ENCODE measurements at places on chromosomes 6 and 20.

GRCh38 chr6:95420792-95421191 is 156.5 kb upstream of the MANEA start:
- DNase-seq: no peak

DNA sequence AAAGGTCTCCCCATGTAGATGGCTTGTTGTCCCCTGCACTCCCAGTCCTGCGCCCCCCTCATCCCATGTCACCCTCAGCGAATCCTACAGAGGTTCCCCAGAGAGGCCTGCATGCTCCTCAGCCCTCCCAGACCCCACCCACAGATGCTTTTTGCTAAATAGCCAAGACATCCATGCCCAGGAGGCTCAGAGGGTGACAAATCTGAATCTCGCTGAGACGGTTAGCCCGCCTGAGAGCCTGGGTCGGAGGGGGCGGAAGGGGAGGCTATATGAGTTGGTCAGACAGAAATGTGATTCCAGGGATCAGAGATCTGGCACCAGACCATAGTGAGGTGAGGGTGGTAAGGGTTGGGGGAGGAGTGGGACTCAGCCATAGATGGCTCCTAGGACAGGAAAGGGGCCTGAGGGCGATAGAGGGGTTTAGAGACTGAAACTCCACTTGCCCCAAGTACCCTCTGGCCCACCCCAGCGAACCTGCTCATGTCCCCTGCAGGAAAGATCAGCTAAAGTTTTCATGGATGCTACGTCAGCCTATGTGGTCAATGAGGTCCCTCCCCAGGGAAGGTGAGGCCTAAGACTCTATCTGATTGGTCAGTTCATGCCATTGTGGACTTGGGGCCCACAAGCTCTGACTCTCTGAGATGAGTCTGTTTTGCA is 33.2 kb downstream of the TFEB start:
- no peak for DNase-seq

DNA sequence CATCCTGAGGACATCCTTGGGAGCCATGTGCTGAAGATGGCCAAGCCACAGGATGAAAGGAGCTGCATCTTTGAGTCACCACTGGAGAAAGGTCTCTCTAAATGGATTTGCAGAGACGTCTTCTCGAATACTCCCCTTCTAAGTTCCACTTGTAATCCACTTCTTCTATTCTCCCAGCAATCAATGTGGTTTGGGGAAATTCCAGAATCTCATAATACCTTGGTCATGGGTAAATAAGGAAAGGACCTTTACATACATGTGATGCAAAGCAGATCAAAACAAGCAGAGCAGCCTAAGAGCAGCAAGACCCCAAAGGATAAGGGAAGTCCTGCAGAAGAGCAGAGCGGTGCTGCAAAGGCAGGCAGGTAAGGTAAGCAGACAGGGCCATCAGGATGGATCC is 35.3 kb downstream of the TRIM38 start:
- no peak for DNase-seq

DNA sequence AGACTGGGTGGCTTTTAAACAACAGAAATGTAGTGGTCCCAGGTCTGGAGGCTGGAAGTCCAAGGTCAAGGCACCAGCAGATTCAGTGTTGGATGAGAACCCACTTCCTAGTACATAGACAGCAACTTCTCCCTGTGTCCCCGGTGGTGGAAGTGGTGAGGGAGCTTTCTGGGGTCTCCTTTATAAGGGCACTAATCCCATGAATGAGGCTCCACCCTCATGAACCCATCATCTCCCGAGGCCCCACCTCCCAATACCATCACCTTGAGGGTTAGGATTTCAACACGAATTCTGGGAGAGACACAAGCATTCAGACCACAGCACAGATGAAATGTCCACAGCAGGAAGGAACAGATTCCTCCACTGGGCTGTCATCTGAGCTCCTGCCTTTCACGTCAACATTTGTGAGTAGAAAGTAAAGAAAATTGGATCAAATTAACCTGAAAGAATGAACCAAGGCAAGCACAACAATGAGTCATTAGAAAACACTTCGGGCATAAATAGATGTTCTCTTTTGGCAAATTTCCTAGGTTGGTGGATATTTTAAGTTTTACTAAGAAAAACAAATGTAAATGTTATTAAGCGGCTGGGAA is 130.7 kb downstream of the RNASET2 start:
- DNase-seq: no peak

DNA sequence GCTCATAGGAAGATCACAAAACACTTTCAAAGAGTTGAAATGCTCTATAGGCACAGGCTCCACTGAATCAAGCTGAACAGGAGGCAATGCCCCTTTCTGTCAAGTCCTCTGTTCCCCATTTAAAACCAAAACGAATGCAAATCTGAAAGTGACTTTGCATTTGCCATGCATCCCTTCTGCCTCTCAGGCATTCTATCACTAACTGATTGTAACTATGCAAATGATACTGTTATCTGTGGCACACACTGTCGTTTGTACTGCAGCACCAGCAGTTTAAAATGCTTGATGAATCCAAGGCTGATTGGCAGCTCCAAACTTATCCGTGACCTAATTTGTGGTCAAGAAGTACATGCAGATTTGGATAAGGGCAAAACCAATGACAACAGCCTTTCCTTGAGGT is 1067.5 kb upstream of the MAP3K7 start:
- DNase-seq: no peak

- DNase-seq: no peak
These were observed 43.0 kb downstream of the NTSR1 start for GRCh38 chr20:62751551-62752150.

DNA sequence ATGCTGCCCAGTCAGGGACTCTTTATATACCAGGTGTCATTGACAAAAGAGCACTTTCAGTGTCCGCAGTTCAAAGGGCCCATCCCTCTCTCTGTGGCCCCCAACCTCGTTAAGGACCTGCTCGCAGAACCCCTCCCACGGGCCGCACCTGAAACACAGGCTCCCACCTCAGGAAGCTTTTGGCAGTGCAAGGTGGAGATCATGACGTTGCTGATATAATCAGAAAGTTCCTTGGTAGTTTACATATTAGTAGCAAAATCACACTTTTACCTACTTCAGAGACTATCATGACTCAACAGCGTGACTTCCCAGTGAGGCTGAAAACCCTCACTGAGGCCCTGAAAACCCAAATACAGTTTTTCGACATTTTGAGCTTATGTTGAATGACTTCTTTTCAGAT is 4.1 kb downstream of the TTLL2 start:
- no peak for DNase-seq

DNA sequence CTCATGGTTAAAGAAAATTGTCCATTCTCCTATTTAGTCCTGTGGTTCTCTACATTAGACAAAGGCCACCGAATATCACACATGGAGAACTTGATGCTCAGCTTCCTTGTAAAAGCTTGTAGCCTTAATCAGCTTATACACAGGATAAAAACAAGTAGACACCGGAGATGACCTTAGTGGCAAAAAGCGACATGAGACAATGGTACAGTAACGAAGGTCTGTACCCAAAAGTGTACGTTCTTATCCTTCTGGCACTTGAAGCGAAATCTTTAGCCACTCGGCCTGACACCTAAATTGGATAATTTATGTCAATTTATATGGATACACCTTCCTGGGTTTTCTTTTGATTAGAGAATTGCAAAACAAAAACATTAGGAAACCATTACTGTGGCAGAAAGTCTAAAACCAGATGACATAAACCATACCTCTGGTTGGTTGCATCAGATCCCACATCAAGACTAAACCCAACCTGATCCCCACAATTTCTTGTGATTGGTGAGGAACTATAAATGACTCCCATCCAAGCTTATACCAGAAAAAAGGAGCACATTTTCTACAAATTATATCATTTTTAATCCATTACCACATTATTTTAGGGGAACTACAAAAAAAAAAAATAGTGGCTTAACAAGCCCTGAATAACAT is 6.1 kb downstream of the RBM39 start:
- no peak for DNase-seq

DNA sequence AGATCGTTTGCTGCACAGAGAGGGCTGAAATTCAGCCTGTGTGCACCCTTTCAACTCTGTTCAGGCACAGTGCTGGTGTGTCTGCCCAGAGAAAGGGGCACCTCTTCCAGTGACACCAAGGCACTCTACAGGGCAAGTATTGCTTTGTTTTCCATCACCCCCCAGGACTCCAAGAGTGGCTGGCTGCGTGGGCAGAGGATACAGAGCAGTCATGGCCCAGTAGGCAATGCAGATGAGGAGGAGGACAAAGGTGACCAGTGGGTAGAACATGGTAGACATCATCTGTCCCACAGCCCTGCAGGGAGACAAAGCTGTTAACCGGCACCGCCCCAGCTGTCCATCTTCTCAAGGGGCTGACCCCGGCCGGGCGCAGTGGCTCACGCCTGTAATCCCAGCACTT is 6.7 kb upstream of the NEU1 start:
- no peak for DNase-seq

GRCh38 chr6:168122521-168122920 is 43.5 kb upstream of the FRMD1 start:
- no peak for DNase-seq

DNA sequence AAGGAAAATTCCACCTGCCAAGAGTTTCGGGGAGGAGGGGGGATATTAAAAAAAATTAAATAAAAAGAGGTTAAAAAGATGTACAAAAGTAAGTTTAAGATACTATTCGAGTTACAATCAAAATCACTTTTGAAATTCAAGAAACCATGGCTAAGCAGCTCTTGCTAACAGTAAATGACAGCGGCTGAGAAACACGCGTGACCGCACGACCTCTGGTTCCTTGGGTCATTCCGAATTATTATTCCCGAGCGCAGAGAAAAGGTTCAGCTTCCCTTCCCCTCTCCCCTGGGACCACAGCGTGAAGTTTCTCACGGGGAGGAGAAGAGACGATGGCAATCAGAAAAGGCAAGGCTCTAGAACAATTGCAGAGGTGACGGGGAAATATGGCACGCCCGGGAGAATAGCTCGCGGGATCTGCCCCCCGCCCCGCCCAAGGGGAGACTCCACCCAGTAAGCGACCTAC is 496 bp downstream of the TMEM242 start:
- DNase-seq: no peak

GRCh38 chr6:142927904-142928303 is 17.1 kb downstream of the HIVEP2 start:
- DNase-seq: no peak

- DNase-seq: no peak
These were observed 264.8 kb downstream of the THBS2 start for GRCh38 chr6:168988801-168989200.

GRCh38 chr6:82245376-82245775 is 2.2 kb downstream of the IBTK start:
- no peak for DNase-seq

- no peak for DNase-seq
These were observed 138.0 kb upstream of the MCHR2 start for GRCh38 chr6:100132005-100132404.

DNA sequence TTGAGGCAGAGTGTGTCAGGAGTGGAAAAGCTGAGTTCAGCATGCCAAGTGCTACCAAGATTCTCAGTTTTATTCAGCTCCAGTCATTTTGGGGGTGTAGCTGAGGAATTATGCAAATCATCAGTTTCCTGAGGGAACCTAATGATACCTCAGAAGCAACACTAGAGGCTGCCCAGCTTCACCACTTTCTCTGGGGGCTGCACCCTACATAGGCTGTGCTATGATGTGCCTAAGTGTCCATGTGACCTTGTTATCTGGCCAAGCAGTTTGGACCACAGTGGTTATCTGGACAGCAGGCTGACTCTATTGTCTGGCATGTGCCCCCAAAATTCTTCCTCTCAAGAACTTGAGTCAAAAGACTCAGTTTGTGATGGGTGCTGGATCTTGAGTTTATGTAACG is 374.6 kb upstream of the SYNCRIP start:
- no peak for DNase-seq

DNA sequence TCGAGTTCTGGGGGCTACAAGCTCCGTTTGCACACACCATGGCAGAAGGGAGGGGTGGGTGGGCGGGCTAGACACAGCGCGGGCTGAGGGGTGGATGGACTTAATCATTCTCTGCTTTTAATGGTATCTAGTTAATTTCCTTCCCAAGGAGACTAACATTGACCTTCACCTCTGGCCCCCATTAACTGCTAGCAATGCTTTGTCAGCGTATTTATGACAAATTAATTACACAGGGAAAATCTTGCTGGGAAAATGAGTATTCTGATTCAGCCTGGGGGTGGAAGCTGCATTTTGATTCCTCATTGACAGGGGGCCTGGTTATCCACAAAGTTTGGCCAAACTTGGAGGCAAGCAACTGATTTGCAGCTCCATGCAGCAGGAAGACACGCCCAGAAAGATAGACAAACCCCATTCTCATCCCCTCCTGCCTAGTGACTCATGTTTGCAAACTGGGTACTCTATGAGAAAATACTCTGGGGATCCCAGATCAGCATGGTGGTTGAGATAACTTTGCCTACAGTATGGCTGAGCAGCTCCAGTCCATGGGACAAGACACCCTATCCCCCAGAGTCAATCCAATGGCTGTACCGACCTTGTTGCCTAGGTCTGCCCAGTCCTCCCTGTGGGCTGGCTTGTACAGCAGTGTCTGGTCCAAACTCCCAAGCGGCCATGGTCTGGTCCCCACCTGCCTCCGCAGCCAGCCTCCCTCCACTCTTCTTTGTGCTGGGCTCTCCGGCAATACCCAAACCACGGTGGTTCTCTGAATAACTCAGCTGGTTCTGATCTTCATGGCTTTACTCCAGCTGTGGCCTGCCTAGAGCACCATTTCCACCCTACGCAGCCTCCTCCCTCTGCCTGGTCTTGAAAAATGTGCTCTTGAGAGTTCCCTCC is 19.7 kb downstream of the ZBP1 start:
- no peak for DNase-seq

DNA sequence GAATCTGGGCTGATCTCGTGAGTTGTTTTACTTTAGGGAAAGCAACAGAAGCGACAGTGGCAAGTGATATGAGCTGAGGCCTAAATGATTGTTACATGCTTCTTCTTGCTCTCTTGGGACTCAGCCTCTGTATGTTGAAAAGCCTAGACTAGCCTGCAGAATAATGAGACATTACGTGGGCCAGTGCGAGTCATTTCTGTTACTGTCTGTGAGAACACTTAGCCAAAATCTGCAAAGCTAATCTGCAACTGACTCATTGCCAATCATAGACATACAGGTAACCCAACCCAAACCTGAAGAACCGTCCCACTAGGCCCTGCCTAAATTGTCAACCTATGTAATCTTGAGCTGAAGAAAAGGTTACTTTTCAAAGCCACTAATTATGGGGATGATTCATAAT is 77.4 kb upstream of the F13A1 start:
- DNase-seq: no peak

DNA sequence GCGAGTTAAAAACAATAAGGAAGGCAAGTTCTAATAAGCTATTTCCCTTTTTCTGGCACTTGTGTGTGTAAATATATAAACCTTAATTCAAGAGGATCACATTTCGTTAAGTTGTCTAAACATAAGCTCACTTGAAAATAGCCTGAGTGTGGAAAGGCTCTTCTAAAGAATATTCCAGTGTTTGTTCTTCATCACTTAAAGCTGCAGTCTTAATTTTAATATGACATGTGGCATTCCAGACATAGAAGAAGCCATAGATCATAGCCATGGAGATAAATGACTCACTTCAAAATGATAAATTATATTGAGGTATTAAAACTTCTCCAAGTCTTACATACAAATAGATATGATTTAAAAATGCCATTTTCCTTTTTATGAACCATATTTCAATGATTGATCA is 42.1 kb downstream of the IYD start:
- DNase-seq: no peak

All from AML-193 (cell line).